ENCODE measurements at places on chromosomes 5 and 9.

GRCh38 chr9:136564379-136564988, 18.6 kb upstream of the NOTCH1 start:
- no peak for DNase-seq

DNA sequence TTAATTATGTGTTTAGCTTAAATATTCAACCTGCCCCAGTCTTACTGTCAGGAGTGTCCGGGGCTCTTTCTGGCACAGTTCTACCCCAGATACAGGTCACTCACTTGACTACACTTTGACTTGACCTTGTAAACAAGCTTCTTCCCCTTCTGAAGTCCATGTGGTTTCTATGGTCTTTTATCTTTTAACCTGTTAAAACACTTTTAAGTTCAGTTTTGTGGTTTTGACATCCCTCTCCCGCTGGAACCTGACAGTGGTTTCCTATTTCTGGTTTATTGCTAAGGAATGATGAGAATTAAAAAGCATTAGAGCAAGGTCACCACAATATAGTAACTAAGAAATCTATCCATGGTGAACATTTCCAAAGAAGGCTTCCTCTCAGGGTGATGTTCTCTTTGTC, 300.1 kb downstream of the TMEM167A start:
- no peak for DNase-seq

DNA sequence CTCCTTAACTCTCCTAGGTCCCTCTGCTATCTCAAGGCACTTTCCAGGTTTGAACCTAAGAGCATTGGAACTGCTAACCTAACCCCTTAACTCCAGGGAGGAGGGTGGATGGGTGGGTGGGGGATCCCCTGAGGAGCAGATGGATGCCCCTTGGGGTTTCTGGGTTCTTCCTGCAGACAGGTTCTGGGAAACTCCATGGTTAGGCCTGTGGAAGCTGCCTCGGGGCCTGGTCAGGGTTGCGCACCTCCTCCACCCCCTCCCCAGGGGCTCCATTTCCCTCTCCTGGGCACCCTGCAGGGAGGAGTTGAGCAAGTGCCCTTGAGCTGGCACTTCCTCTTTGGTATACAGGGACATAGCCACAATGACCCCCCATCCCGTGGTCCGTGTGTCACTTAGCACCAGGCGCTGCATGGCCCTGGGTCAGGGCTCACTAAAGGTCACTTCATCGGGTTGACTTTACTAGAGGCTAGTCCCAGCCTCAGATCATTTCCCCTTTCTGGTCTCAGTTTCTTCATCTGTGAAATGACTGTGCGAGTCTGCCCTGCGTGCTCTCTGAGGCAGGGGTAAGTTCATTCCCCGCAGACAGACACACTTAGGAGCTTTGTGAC, 16.0 kb downstream of the CXXC5 start:
- no peak for DNase-seq

- DNase-seq, result no peak
Measured at GRCh38 chr5:169183576-169183975, 117.4 kb downstream of the SLIT3 start.

DNA sequence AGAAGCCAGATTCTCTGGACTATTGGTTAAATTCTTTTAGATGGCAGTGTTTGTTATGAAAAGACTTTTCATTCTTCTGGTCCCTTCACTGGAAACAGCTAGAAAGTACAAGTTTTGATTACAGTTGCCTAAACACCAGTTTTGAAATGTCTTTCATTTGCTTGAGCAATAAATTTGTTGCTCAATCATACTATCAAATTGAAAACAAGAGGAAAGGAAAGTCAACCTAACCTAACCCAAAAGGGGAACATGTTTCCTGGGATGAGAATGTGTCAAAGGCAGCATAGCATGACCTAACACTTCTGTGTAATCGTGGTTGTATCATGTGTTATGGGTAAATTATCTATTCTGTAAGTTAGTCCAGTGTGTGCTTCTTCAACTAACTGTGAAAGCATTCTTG, 213.2 kb downstream of the TMC1 start:
- no peak for DNase-seq

DNA sequence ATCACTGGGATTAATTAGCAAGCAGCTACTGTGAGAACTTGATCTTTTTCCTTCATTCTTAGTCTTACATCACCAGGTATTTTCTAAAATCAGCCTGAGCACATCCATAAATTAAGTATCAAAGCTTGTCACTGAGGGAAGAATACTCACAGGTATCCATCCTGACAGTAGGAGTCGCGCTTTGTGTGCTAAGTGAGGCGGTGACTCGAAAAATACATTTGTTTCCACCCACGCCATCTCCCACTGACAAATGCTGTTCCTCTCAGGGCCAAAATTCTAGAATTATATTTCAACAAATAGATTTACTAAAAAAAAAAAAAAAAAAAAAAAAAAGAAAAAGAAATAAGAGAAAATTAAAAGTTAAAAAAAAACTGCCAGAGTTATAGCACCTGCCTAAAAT, 34.1 kb upstream of the GABRB2 start:
- no peak for DNase-seq

GRCh38 chr5:137613554-137614265, 114.6 kb upstream of the SPOCK1 start:
- DNase-seq, result no peak

GRCh38 chr9:97900738-97901565, 21.3 kb downstream of the TRMO start:
- DNase-seq, result no peak

- no peak for DNase-seq
Measured at GRCh38 chr9:126501383-126502331, 112.1 kb upstream of the LMX1B start.
